ENCODE measurements at places on chromosomes 5 and 9.

- DNase-seq = no peak
Observed at GRCh38 chr5:40606077-40606765, 73.5 kb upstream of the PTGER4 start.

DNA sequence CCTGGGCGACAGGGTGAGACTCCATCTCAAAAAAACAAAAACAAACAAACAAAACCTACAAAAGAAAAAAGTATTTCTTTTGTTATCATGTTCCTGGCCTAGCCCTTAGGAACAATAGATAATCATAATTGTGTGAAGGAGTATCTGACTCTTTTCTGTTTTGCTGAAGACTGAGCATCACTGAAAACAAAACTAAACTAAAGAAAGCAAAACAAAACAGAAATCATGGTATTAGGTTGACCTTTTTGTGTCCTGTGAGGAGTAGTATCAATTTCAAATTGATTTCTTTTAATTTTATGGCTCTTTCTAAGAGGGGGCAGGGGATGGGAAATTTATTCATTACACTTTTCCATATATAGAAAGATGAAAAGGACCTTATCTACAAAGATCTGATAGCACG lies 246.0 kb downstream of the YTHDC2 start:
- no peak for DNase-seq

GRCh38 chr9:108761655-108762347 lies 94.0 kb downstream of the ACTL7B start:
- DNase-seq = no peak

DNA sequence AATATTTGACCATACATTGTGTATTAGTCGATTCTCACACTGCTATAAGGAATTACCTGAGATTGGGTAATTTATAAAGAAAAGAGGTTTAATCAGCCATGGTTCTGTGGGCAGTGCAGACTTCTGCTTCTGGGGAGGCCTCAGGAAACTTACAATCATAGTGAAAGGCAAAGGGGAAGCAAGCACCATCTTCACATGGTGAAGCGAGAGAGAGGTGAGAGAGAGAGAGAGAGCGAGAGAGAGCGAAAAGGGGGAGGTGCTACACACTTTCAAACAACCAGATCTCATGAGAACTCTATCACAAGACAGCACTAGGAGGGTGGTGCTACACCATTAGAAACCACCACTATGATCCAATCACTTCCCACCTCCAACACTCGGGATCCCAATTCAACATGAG lies 4.1 kb upstream of the GRAMD2B start:
- DNase-seq = no peak

GRCh38 chr9:20200991-20201431 lies 412.2 kb upstream of the SLC24A2 start:
- DNase-seq = no peak

DNA sequence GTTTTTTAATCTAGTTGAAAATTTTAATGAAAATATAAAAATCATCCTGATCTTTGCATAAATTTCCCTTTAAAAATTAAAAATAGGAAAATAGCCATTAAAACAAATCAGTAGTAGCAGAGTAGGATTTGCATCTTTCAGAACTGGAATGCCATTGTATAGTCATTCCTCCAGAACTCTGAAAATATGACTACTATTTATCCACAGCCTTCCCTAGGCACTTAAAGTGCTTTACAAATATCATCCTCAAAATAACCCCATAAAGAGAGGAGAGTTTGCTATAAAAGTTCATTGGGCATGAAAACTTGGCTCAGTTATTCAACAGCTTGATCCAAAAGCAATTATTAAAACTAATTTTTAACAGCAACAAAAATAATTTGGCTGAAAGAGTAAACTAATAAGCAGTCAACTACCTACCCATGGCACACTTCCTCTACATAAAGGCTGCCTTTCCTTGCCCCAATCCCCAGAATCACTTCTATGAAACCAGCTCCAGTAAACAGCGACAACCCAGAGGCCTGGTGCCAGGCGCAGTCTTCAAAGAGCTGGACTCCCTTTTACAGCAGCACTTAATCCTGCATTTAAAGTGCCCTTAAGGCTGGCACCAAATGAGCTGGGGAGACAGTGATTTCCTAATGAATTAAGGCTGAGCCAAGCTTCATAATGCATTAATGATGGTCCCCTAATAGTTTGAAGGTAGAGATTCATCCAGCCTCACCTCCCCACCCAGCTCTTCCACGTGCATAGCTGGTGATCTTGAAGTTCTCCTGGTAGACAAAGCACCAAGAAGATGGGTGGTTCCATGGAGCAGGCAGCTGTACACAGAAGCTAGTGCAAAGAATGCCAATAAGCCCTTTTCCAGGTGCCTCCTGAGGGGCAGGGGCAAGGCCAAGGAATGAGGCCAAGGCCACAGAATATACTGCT lies 36.1 kb downstream of the LHFPL2 start:
- no peak for DNase-seq

GRCh38 chr5:135319928-135320606 lies 79.0 kb downstream of the MACROH2A1 start:
- no peak for DNase-seq

GRCh38 chr9:90331826-90332575 lies 310.6 kb downstream of the DIRAS2 start:
- no peak for DNase-seq

GRCh38 chr5:135977375-135977928 lies 22.7 kb upstream of the LECT2 start:
- no peak for DNase-seq

GRCh38 chr5:137880313-137880712 lies 8.9 kb upstream of the PKD2L2 start:
- DNase-seq = no peak

GRCh38 chr5:154522284-154522683 lies 44.3 kb upstream of the HAND1 start:
- no peak for DNase-seq

DNA sequence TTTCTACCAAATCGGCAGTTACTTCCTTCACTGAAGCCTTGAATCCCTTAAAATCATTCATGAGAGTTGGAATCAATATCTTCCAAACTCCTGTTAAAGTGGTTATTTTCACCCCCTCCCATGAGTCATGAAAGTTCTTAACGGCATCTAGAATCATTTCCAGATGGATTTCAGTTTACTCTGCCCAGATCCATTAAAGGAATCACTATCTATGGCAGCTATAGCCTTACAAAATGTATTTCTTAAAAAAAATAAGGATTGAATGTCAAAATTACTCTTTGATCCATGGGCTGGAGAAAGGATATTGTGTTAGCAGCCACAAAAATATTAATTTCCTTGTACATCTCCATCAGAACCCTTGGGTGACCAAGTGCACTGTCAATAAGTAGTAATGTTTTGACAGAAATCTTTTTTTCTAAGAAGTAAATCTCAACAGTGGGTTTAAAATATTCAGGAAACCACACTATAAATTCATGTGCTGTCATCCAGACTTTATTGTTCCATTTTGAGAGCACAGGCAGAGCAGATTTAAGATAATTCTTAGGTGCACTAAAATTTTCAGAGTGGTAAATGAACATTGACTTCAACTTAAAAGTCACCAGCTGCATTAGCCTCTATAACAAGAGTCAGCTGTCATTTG lies 767.7 kb downstream of the DTWD2 start:
- DNase-seq = no peak

DNA sequence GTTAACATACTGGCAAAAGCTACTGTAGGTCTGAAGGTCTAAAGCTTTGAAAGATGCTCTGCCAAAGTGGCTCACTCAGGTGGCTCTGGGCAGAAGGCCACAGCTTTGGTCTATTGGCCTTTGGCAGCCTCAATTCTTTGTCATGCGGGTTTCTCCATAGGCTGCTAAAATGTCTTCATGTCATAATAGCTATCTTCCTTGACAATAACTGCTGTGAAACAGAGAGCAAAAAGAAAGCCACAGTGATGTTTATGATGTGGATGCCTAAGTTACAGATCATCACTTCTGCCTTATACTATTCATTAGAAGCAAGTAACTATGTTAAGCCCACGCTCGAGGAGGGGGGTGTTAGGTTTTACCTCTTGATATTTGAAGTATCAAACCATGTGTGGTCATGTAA lies 906.1 kb upstream of the CDH9 start:
- no peak for DNase-seq

GRCh38 chr5:158814521-158814920 lies 285.2 kb downstream of the EBF1 start:
- no peak for DNase-seq

DNA sequence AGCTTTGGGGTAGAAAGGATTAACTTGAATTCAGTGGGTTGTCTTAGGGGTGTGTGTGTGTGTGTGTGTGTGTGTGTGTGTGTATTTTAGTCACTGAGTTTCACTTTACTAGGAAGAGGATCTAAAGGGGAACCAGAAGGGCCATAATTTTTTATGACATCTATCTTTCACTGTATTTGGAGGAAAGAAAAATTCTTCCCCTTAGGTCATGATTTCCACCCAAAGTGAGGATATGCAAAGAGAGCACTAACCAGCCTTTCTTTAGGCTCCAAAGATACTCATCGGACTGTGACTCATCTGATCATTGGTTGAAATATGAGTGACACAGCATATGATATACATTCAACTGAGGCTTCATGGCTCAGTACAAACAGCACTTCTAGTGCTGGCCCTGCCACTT lies 75.2 kb upstream of the RASGRF2 start:
- DNase-seq = no peak

- no peak for DNase-seq
Observed at GRCh38 chr5:8906303-8906967, 639.4 kb downstream of the SEMA5A start.

- DNase-seq = no peak
Observed at GRCh38 chr9:124272979-124273378, 15.2 kb downstream of the NEK6 start.

- DNase-seq = no peak
Observed at GRCh38 chr5:154714266-154714986, 40.8 kb upstream of the LARP1 start.

- no peak for DNase-seq
Observed at GRCh38 chr9:137771580-137771979, 106.0 kb upstream of the CACNA1B start.

DNA sequence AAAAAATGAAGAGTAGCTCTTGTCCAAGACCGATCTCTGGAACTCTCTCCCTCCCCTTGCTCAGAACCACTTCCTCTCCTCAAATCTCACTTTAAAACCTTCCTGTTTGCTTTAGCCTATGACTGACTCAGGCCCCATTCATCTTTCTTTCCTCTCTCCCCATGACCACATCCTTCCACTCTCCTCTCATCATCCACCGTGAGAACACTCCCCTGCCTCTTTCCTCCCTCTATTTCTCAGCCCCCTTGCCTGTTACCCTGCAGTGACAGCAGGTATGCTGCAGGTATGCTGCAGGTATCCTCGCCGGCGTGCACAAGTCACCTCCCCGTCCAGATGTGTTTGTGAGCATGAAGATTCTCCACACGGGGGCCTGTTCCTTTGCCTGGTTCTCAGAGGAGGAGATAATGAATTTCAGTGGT lies 505.3 kb downstream of the CCDC171 start:
- no peak for DNase-seq

- DNase-seq = no peak
Observed at GRCh38 chr5:147152086-147152485, 82.7 kb upstream of the STK32A start.

- no peak for DNase-seq
Observed at GRCh38 chr5:143573568-143574170, 170.2 kb upstream of the NR3C1 start.

DNA sequence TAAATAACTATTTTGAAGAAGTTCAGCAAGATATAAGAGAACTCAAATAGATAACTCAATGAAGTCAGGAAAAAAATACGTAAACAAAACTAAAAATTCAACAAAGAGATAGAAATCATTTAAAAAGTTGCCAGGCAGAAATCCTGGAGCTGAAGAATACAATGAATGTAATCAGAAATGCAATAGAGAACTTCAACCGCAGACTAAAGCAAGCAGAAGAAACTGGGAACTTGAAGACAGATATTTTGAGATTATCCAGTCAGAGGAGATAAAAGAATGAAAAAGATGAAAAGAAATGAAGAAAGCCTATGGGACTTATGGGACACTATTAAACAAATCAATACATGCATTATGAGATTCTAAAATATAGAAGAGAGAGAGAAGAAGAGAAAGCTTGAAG lies 129.1 kb upstream of the LPAR1 start:
- DNase-seq = no peak

GRCh38 chr5:168820874-168821273 lies 241.7 kb upstream of the PANK3 start:
- no peak for DNase-seq

DNA sequence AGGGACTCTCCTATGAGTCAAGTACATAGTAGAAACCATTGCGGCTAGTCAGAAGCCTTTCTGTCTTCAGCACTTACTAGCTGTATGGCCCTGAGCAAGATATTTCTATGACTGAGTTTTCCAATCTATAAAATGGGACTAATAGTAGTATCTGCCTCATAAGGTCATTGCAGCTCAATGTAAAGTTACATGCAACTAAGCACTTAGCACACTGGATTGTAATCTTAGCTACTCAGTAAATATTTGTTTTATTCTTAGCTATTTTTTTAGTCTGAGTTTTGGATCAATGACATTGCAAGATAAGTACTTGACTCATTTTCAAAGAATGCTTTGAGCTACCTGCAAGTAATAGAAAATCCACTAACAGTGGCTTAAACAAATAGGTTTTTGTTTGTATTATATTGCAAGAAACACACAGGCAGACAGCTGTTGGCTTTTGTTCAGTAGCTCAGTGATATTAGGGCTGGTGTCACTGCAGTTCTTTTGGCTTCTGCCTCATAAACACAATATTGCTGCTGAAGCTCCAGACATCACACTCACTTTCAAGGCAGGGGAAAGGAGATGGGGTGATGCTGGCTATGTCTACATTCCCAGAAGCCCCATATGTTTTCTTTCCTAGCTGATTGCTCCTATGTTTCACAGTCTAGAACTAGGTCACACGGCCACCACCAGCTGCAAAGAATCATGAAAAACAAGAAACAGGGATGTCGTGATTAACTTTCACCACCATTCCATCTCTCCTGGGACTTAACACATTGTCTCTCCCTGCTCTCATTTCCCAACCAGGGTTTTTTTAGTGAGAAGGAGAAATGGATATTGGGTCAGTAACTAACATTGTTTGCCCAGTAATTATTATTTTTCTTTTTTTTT lies 26.9 kb upstream of the FAT2 start:
- DNase-seq = no peak

- no peak for DNase-seq
Observed at GRCh38 chr9:131727184-131727759, 12.6 kb downstream of the RAPGEF1 start.

GRCh38 chr5:77498952-77499351 lies 6.8 kb upstream of the WDR41 start:
- DNase-seq = no peak

GRCh38 chr9:94150890-94151650 lies 66.8 kb downstream of the PTPDC1 start:
- no peak for DNase-seq

DNA sequence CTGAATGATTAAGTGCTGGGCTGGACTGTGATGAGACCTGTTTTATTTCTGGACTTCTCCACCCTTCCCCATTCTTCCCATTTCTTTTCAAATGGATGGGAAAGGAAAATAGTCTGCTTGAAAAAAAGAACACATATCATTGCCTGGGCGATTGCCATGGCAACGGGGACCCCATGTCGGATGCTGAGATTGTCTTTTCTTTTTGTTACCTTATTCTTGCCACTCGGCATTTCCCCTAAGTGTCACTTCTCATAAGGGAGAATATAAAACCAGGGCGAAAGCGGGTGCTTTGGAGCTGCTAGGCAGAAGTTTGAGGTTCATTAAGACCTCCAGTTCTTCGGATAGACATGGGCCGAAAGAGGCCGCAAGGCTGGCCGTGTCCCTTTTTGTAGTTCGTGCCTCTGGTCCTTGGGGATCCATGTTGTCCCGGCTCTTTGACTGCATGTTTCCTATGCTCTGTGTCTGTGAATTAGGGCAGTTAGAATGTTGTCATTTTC lies 763 bp downstream of the FGD3 start:
- DNase-seq = no peak

All from NCI-H187 (cell line).